Smooth muscle cell of the coronary artery (primary cell): ENCODE measurements at places on chromosomes 2 and 18. TPM values are rescaled to one million over a fixed set of nuclear protein-coding genes. Genes with fewer than 3 reads are reported as not detected.

Gene TXNDC2
- total RNA-seq = not detected in 2 replicates

Gene GALNT5
- 15.1 and 73.1 TPM in 2 replicates for total RNA-seq

Gene GAL3ST2
- 0.23 TPM in 1 of 2 replicates, not detected in the other for total RNA-seq

Gene ACMSD
- not detected in 2 replicates for total RNA-seq

Gene CFAP65
- not detected in 2 replicates for total RNA-seq

Gene SALL3
- total RNA-seq = not detected in 2 replicates

Gene TUBA4B
- total RNA-seq = not detected in 2 replicates

Gene TNS1
- 64.1 and 103 TPM in 2 replicates for total RNA-seq
